ENCODE measurements at places on chromosomes 2 and 18. TPM values are rescaled to one million over a fixed set of nuclear protein-coding genes. Genes with fewer than 3 reads are reported as not detected.

GRCh38 chr2:107168141-107168540, 282.2 kb upstream of the ST6GAL2 start:
- DNase-seq = no peak

The CDKL4 gene
- 0.12 TPM for total RNA-seq

- no peak for DNase-seq
Measured at GRCh38 chr18:38006541-38006940, 440.9 kb upstream of the CELF4 start.

GRCh38 chr18:75160364-75160763, 48.6 kb downstream of the PTGR3 start:
- DNase-seq = no peak

GRCh38 chr2:157940024-157940423, 63.9 kb upstream of the ACVR1 start:
- DNase-seq = peak; percentile 66

The FRZB gene
- 0.98 TPM for total RNA-seq

DNA sequence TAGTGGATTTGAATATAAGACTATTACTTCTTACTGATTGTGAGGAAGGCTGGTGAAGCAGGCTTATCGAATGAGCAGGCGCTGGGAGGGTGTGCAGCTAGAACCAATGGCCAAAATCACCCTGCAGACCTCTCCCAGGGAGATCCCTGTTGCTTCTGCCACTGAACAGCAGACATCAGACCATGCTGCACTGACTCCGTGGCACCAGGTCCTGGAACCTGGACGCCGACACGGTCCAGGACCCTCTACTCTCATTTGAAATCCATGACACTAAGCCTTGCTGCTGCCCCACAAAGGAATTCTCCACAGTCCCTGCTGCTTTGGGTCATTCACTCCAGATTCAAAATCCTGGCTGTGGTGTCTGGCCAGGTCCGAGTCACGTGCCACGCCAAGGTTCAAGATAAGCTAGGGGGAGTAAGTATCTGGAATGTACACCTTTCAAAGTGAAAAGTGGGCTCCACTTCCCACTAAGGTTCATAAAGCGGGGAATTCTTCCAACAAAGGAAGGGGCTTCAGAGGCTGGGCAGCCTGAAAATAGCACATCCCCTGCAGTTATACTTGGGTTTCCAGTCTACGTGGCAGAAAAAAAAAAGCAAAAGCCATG, 9.0 kb upstream of the YWHAQ start:
- no peak for DNase-seq

DNA sequence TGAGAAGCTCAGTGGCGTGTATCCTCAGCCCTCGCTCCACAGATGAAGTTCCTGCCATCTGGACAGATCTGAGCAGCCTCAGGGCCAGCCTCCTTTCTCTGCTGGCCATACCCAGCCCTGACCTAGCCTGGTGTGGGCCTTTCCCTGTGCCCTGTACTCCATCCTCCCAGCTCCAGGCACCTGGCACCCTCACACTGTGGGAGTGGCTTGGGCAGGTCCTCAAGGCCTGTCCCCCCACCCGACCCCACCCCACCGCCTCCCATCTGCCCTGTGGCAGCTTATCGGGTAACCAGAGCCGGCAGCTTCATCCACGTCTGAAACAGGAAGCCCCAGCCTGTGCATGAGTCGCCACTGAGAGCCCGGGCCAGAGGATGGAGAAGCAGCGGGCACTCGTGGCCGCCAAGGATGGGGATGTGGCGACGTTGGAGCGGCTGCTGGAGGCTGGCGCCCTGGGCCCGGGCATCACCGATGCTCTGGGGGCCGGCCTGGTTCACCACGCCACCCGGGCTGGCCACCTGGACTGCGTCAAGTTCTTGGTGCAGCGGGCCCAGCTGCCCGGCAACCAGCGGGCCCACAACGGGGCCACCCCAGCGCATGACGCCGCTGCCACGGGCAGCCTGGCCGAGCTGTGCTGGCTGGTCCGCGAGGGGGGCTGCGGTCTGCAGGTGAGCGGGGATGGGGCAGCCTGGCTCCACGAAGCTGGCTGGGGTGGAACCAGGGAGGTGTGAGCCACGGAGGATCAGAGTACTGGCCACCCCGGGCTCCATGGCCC, at the start of gene ESPNL:
TSS of gene ESPNL (plus strand) at position 292 of the 772 bp plus-strand sequence. CDS start at position 372, 80 bp downstream.
- DNase-seq = no peak

The MROH2A gene
- total RNA-seq = 0.10 TPM

- DNase-seq = no peak
Measured at GRCh38 chr2:203567691-203568090, 32.6 kb upstream of the RAPH1 start.

- peak; percentile 95 for DNase-seq
Measured at GRCh38 chr2:8662239-8662879, 19.5 kb upstream of the ID2 start.

The ANKRD30BL gene
- not detected for total RNA-seq

GRCh38 chr2:33247365-33247764, 229.1 kb upstream of the RASGRP3 start:
- DNase-seq = no peak

The C2orf66 gene
- not detected for total RNA-seq

The LINC00305 gene
- total RNA-seq = not detected

- DNase-seq = no peak
Measured at GRCh38 chr2:157759855-157760254, 116.3 kb downstream of the ACVR1 start.

DNA sequence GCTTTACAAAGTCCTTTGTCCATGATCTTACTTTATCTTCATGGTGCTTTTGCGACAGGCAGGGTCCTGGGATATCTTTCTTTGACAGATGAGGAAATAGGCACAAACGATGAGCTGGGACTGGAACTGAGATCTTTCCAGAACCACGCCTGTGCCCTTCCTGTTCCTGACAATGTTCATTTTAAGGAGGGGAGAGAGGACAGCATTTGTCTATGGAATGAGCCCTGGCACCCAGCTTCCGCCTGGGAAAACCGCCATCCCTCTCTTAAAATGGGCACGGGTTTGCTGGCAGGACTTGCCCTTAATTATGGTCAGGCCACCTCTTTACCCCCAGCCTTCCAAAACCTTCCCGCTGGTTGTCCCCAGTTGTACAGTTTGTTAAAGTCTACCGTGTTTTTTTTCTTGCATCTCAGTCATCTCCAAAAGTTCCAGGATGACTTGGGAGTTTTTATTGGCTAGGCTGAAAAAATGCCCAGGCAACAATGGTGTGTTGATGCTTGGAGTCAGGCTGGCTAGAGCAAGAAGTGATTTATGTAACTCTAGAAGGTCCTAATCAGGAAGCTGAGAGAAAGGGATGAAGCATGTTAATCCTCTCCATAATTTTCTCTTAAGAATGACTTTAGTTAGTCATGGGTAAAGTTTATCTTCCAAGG, 264.9 kb upstream of the EPAS1 start:
- no peak for DNase-seq

DNA sequence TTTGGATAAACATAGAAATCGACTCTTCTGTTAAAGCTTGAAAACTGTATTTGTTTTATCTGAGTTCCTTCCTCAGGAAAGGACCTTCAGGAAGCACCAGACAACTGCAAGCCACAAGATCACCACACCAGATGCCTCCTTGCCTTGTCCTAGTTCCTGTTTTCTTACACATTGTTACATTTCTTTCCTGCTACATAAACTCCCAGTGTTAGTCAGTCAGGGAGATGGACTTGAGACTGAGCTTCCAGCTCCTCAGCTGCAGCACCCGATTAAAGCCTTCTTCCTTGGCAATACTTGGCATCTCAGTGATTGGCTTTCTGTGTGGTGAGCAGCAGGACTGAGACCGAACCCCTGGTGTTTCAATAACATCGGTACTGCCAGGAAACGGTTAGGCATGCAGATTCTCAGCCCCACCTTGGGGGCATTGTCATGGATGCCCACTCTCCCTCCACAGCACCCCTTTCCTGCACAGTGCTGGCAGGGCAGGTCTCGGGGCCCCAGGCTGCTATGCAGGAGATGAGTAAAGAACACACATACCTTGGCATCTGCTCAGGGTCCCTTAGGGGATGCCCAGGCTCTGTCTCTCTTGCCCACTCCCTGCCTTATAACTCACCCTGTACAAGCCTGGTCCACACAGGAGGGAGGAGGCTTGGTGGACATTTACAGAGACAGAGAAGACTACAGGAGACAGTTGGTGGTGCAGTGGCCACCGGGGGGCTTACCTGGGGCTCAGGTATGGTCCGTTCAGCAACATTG, 32.6 kb downstream of the ANKMY1 start:
- no peak for DNase-seq

The HAUS1 gene
- total RNA-seq = 150 TPM

DNA sequence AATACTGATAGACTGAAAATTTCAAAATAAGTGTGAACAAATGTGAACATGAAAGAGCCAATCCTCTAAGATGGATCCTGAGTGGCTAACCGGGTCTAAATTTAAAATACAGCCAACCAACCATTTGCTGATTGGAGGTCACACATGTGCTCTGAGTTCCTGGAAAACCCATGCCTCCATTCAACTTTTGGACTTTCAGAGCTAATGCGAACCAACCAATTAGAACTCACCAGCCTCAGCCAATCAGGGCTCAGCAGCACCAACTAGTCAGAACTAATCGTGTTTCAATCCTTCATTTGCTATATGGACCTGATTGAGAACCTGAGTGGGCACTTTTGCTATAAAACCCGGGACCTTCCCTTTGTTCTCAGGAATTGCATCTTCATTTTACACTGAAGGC, 111.5 kb downstream of the MEP1B start:
- DNase-seq = no peak

DNA sequence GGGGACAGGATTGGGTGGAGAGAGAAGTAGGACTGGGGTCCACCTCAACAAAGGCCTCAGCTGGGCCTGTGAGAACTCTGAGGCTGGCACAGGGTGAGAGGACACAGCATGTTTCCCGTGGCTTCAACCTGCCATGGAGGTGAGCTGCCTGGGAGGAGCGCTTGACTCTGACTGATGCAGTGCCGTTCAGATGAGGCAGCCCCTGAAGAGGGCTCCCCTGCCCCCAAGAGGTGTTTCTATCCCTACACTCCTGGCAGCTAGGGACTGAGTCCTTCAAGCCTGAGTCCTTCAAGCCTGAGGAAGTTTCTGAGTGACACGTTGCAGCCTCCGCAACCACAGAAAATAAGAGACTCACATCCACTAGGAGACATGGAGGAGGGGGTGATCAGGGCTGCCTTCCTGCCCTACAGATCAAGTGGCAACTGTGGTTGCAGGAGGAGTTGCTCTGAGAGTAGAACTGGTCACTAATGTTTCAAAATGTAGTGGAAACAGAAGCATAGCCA, 49.6 kb upstream of the TMEM177 start:
- no peak for DNase-seq

The EVX2 gene
- total RNA-seq = not detected

- no peak for DNase-seq
Measured at GRCh38 chr2:8253781-8254180, 428.1 kb upstream of the ID2 start.

The EGR4 gene
- not detected for total RNA-seq

The CRYGC gene
- not detected for total RNA-seq

DNA sequence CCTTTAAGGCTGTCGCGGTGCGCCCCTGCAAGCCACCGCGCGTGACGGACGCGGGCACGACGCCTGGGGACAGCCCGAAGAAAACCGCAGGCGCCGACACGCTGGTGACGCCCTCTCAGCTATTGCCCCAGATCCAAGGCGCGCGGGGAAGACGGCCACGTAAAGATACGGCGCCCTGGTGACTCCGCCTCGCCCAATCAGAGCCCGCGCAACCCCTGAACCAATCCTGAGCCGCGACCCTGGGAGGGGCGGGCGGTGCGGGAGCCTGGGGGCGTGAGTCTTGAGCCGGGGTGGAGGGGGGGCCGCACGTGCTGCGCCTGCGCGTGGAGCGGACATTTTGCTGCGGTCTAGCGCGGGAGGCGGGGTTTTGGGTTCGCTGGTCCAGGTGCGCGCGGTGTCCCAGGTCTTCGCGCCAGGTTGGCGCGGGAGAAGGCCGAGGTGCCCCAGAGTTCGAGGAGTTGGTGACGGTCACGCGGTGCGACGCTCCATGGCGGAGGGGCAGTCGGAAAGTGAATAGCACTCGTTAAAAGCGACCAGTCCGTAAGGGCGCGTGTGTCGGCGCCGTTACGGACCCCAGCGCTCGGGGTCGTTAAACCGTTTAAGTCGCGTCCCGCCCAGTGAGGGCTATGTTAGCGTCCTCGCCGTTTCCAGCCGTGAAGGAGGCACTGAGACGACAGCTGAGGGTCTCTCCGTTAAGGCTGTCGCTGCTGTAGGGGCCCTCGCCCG, 15.9 kb downstream of the NMUR1 start:
- peak; percentile 97 for DNase-seq

The NPPC gene
- total RNA-seq = 0.59 TPM

The MOGAT1 gene
- total RNA-seq = 0.24 TPM

The MYO7B gene
- 11.3 TPM for total RNA-seq

The TEX44 gene
- total RNA-seq = not detected

The CNRIP1 gene
- total RNA-seq = 53.9 TPM

The CDK15 gene
- 67.0 TPM for total RNA-seq

DNA sequence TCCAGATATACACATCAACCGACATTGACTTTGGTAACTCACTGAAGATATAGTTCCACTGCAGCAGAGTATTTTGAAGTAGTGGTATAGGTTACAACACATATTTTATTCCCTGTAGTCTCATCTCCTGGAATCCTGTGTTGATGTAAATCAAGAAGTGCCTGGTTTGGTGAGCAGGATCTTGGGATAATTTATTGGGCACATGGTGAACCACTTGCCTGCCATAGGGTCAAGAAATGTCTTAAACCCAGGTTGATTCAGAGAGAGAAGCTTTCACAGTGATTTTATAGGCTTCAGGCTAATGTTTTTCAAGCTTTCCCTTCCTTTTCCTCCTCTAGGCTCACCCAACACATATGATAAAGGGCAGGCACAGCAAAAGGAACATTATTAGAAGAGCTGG, 24.6 kb downstream of the CCDC85A start:
- DNase-seq = no peak

GRCh38 chr2:138676619-138677021, 103.6 kb downstream of the NXPH2 start:
- DNase-seq = no peak

- DNase-seq = no peak
Measured at GRCh38 chr2:203261326-203262159, 22.7 kb downstream of the CYP20A1 start.

DNA sequence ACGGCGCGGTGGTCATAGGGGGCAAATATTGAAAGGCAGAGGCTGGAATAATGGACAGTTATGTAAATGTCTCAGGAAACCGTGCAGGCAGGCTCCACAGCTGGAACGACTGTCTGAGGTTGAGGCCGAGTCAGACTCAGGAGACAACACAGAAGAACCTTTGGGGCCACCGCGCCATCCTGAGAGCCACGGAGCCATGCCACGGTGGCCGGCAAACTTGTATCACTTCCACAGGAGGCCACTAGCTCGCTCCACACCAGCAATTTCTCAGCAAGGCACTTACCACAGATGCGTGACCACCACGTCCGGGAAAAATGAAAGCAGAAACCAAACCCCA, 156.7 kb upstream of the SALL3 start:
- DNase-seq = no peak

GRCh38 chr2:47226923-47227220, 71.8 kb upstream of the STPG4 start:
- DNase-seq = no peak

The CELF4 gene
- not detected for total RNA-seq

The ZNF397 gene
- 5.3 TPM for total RNA-seq
